ENCODE measurements at places on chromosomes 3 and 15. TPM values are rescaled to one million over a fixed set of nuclear protein-coding genes. Genes with fewer than 3 reads are reported as not detected.

GRCh38 chr3:117102426-117102825 lies 392.8 kb downstream of the TUSC7 start:
- no peak for DNase-seq

- peak; percentile 16 for DNase-seq
Measured at GRCh38 chr3:141561426-141562034, 74.7 kb downstream of the RASA2 start.

DNA sequence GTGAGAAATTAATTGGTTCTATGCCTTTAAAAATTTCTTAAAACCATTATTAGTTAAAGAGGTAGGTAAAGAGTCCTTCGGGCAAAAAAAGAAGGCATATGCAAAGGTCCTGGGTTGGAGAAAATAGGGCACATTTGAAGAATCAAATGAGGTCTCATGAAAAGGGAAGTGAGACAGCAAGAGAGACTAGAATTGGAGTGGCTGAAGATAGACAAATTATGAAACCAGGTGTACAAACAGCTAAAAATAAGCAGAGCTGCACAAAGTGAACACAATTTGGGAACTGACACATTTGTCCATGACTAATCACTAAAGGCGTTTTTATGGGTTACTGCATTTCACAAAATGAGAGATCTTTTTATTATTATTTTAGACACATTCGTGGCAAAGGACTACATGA lies 581.2 kb downstream of the PYDC2 start:
- DNase-seq: no peak

- DNase-seq: no peak
Measured at GRCh38 chr3:171277456-171278298, 182.5 kb downstream of the TNIK start.

DNA sequence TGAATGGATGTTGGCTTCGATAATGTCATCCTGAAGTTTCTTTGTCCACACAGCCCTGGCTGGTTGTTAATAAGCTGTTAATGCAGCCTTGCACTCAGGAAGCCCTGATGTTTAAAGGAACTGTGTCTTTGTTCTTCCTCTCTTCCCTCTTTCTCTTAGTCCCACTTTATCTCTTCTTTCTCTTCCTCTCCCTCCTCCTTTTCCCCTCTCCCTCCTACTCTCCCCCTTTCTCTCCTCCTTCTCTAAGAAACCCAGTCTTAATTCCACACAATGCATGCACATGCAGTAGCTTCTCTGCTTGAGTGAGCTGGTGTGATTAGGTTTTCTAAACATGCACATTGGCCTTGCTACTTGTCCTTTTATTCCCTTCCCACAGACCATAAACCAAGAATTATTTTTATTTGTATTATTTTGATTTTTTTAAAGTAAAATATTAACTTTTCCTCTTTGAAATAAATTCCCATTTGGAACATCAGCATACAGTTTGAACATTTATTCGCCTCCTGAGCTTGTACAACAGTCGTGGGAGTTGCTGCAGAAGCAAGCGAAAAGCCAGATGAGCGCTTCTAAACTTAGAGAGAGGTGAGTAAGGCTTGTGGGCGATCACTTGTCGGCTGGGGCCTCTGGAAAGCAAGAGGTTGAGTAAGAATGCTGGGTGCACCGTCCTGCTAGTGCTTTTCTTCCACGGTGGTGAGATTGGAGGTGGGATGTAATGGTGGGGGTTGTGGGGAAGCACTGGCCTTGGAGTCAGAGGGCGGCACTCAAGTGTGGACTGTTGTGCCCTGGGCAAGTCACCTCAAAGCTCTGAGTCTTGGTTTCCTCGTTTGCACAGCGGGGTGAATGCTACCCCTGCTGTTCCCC lies 7.2 kb downstream of the GHRL start:
- no peak for DNase-seq

GRCh38 chr3:100650651-100651619 lies 41.5 kb downstream of the ADGRG7 start:
- no peak for DNase-seq

DNA sequence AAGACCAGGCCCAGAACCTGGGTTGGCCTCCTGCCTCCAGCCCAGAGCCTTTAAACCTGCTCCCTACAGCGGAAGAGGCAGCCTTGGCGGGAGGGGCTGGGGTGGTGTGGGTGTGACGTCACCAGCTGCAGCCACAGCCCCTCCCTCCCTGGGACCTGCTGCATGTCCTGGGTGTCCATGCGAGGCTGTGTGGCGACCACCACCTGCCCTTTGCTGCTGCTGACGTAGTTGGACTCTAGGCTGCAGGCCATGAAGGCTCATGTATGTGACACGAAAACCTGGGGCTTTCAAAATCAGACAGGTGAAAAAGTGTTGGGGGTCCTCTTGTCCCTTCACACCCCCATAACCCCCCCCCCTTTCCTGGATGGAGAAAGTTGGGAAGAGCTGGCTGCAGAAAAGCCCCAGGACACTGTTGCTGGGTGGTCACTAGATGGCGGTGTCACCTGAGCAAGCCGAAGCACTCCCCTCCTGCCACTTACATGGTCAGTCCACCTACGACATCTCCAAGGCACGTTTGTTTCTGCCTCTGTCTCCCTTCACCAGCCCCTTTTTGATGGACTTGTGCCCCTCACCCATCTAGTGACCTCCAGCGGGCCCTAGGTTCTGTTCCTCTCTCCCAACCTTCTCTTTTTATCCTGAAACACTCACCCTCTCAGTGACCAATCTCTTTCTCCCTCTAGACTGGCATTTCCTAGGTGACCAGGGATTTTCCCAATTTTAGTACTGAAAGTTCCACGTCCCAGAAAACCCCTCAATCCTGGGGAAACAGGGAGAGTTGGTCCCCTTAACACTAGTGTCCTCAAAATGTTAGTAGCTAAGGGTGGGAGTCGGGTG lies 35.2 kb downstream of the SLC6A20 start:
- no peak for DNase-seq

GRCh38 chr3:193728429-193729087 lies 135.6 kb downstream of the OPA1 start:
- DNase-seq: no peak

C2CD4B gene
- 26.4 TPM for total RNA-seq

DNA sequence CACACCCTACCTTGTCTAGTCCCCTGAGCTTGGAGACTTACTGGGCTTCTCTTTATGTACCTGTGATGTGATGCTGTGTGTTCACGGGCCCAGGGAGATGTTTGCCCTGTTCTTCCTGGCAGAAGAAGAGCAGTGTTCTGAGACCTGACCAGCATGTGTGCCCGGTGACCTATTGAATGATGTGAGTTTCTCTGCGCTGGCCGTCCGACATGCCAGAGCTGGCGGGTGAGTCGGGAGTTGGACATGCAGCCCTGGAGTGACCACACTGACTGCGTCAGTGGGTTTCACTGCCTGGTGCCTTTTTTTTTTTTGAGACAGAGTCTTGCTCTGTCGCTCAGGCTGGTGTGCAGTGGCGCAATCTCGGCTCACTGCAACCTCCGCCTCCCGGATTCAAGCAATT lies 42.3 kb downstream of the CGNL1 start:
- no peak for DNase-seq

DNA sequence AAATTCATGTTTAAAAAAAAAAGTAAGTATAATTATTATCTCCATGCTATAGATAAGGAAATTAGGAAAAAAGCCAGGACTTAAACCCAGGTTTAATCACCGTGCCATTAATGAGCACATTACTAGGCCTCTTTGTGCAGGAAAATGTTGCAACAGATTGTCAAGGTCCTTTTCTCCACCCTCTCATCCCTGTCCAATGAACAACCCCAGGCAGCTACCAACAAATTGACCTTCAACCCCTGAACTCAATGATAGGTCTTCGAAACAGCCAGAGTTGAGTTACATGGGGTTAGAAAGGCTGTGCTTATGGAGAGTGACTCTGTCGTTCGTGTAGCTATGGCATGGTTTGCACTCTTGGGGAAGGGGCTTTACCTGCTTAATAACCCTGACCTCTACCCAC lies 84.2 kb upstream of the CTNNB1 start:
- no peak for DNase-seq

DNA sequence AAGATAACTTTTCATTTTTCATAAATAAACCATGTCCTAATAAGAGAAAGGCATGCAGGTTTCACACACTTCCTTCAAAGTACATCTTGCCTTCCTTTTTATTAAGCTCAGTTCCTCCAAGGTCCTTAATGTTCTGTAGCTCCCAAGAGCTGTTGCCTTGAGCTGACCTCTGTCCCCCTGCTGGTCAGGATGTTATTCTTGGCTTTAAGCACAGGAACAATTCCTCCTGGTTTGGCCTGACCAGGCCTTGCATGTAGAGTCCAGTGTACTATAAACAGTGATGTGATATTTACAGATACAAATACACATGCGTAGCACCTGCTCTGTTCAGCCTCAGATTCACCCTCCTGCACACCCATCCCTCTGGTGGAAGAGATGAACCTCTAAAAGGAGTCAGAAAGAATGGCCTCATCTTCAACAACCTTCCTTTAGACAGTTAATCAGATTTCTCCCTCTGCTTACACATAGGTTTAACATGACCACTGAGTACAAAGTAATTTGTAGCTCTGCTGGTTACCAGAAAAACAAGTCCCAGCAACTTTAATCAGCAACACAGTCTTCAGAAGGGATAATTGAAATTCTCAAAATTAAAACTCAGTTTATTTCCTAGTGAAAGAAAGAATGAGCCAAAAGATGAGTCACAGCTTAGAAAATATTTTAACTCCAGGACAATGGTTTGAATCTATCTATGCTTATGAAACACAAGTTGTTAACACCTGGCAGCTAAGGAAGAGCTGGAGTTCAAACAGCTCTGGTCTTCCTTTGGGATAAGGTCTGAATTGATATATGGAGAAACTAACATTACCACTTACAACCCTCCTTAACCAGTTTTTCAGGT lies 46.5 kb downstream of the PTPN9 start:
- peak; percentile 40 for DNase-seq

CCDC39 gene
- not detected for total RNA-seq
